ENCODE measurements at places on chromosomes 4 and X.

- no peak for DNase-seq
These were observed 27.7 kb downstream of the CD99 start for GRCh38 chrX:2718821-2719220.

DNA sequence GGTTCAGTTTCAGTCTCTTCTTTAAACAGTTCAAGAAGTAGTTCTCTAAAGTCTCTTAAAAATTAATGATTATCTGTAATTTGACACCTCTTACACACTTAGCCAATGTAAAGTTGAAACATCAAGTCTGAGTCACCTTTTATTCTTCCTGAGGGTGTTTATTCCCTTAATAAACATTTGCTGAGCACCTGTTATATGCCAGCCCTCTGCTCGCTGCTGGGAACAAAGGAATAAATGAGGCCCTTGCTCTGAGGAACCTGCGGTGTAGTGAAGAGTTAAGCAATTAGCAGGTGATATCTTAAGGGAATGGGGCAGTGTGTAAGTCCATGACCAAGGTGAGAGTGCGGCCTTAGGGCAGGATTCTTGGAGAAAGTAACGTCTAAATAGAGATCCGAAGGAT lies 5.2 kb upstream of the NDNF start:
- no peak for DNase-seq

DNA sequence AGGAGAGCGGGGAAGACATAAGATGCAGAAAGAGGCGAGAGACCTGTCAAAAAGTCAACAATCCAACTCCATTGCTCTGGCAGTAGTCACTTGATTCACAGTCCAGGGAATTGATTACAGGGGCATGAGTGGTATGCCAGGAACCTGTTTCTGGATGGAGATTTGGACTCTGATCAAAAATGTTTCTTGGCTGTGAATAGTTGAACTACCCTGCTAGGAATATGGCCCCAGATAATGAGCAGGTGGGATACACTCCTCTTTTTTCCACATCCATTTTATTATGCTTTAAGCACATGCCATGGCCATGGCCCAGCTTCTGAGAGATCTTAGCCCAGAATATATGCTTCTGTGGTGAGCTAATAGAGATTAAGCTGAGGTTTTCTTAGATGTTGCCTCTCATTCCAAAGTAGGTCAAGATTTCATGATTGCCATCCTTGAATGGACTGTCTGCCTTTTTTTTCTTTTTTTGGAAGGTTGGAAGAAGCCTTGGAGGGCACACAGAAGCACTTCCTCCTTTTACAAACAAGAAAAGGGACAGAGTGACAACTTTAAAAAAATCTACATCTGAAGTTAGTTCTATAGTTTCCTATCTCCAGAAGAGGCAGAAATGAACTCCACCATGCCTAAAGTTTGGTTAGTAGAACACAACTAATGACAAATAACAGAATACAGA lies 121.9 kb downstream of the KIT start:
- no peak for DNase-seq

DNA sequence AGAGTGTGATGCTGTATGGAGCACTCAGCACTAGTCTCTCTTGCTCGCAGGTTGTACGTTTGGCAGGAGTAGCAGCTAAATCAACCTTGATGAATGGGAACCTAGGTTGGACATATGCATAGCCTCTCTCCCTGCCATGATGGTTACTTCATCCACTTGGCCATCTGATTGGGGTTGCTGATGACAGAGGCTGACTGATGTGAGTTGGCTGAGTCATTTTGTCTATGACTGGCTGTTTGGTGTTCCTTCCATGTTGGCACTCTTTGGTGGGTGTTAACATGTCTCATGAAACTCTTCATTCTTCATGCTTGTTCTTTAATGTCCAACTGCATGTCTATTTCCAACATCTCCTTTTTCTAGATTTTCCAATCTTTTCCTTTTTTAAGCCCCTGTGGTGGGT lies 31.6 kb upstream of the SPARCL1 start:
- no peak for DNase-seq

DNA sequence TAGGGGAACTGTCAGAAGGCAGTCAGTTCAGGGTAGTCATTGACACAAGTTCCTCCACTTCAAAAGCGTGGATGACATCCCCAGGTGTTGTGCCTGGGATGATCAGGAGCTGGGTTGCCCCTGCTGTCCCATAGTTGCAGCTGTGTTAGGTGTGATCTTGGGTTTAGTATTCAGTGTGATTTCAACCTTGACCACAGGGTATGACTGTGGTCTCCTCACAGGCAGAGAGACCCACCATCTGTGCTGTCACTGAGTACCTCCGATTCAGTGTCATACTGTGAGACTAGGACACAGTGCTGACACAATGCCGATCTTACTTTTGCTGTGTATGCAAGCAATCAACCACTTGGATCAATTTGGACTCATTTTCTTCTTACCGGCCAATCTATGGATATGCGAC lies 25.2 kb downstream of the FOXR2 start:
- no peak for DNase-seq

GRCh38 chr4:41095192-41095872 lies 119.0 kb downstream of the APBB2 start:
- no peak for DNase-seq

- DNase-seq, result peak; percentile 12
These were observed 92.4 kb downstream of the FHDC1 start for GRCh38 chr4:153028535-153028934.

DNA sequence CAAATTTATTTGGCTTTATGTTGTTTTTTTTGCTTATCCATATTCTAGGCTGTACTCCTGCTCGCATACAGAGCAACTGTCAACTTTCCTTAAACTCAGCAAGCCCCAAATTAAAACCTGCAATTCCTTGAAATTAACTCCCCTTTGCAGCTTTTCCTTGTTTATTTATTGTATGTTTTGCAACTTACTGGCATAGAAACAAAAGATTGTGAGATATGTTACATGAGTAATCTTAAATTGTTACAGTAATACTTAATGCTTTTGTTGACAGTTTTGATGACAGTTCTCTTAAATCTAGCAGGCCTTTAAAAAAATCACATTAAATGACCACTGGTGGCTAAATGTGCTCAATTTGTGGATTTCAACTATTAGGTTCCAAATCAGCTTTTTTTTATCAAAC lies 4.5 kb downstream of the DDX3X start:
- no peak for DNase-seq

DNA sequence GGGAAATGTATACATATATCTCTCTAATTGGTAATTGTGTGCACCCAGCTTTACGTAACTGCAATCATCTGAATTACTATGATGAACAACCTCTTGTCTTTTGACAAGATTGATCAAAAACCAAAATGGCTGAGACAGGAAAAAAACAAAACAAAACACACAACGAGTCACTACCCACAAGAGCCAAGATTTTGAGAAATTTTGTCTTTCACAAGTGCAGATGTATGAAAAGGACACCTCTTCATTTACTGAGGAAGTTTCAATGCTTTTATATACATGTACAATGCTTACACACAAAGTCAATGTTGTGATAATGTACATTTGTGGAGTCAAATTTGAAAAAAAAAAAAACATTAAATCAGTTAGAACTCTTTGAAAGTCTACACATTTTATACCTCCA lies 224.6 kb downstream of the SCFD2 start:
- no peak for DNase-seq

- no peak for DNase-seq
These were observed 7.3 kb upstream of the ARHGAP10 start for GRCh38 chr4:147724468-147725201.

GRCh38 chr4:20194123-20195013 lies 57.3 kb upstream of the SLIT2 start:
- DNase-seq, result no peak

DNA sequence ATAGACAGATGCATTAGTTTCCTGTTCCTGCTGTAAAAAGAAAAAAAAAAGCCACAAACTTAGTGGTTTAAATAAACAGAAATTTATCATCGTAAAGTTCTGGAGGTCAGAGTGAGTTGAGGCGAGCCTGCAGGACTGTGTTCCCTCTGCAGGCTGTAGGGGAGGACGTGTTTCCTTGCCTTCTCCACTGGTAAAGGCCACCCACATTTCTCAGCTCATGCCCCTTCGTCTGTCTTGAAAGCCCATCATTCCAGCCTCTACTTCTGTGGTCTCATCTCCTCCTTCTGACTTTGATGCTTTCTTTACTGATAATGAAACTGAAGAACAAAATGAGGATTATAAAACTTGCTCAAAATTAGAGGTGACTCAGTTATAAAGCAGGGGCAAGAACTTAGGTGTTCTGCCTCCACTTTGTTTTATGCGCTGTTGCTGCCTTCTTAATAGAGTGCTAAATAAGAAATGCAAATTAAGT lies 143.0 kb downstream of the STIM2 start:
- DNase-seq, result peak; percentile 12

GRCh38 chrX:15606136-15606535 lies 5.4 kb upstream of the ACE2 start:
- no peak for DNase-seq

DNA sequence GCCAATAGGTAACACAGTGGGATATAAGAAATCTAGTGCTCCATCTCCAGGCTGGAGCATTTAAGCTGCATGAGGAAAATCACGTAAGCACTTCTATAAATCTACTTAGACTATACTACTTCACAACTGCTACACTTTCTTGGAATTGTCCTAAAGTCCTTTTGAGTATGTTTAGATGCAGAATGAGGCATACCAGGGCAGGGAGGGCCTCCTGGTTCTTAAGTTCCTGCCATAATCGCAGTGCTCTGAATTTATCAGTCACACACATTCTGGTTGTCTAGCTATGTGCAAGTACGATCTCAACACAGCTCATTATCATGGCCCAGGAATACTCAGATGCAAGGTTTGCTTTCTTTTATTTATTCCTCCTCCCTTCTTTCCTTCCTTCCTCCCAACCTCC lies 130.3 kb downstream of the GUCY2F start:
- DNase-seq, result no peak

DNA sequence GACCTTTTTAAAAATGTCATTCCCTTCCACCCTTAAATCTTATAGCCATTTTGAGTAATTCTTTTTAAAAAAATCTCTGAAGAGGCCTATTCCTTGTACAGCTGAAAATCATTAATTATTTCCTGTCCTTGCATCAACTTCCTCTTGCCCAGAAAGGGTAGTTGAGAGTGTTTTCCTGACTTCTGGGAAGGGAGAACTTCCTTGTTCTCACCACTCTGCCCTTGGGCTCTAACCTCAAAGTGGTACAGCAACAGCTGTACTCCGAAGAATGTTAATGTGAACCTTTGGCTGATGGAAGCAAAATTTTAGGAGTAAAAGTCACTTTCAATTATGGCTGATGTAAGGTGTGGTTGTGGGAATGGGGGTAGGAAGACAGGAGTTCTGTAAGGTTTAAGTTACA lies 15.1 kb upstream of the FABP2 start:
- no peak for DNase-seq

DNA sequence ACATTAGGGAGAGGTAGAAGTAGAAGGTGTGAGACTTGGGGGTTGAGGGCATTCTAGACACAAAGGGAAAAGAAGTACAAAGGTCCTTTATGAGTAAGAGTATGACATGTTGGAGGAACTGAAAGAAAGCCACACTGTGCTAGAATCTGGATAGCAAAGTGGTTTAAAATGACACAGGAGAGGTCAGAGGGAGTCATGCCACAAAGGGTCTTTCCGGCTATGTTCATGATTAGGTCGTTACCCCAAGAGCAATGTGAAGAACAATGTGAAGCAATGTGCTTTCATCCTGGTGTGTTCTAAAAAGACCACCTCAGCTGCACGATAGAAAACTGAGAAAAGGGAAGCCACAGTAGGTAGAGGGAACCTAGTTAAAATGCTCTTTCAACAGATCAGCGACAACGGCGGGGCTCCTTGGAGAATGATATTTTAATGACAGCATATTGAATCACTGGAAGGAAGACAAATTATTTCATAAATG lies 29.2 kb downstream of the SMIM14 start:
- no peak for DNase-seq

- no peak for DNase-seq
These were observed 21.7 kb upstream of the TECRL start for GRCh38 chr4:64430933-64431332.

- DNase-seq, result no peak
These were observed 36.7 kb downstream of the KLF8 start for GRCh38 chrX:56268888-56269287.

DNA sequence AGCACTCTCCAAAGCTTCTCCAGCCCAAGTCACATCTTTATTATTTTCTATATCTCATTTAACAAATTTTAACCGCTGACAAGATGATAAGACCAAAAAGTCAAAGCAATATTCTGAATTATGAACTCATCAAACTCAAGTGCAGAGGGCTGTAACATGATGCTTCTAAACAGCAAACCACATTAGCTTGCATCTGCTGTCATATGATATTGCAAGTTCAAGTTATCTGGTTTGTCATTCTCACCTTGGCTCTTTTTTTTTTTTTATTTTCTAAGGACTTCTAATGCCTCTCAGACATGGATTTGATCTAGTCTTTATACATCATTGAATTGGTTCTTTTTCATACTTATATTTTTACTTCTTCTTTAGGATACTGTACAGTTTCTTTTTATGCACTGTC lies 93.4 kb downstream of the SLC10A7 start:
- DNase-seq, result no peak

GRCh38 chr4:11488657-11489452 lies 60.2 kb upstream of the HS3ST1 start:
- DNase-seq, result no peak

DNA sequence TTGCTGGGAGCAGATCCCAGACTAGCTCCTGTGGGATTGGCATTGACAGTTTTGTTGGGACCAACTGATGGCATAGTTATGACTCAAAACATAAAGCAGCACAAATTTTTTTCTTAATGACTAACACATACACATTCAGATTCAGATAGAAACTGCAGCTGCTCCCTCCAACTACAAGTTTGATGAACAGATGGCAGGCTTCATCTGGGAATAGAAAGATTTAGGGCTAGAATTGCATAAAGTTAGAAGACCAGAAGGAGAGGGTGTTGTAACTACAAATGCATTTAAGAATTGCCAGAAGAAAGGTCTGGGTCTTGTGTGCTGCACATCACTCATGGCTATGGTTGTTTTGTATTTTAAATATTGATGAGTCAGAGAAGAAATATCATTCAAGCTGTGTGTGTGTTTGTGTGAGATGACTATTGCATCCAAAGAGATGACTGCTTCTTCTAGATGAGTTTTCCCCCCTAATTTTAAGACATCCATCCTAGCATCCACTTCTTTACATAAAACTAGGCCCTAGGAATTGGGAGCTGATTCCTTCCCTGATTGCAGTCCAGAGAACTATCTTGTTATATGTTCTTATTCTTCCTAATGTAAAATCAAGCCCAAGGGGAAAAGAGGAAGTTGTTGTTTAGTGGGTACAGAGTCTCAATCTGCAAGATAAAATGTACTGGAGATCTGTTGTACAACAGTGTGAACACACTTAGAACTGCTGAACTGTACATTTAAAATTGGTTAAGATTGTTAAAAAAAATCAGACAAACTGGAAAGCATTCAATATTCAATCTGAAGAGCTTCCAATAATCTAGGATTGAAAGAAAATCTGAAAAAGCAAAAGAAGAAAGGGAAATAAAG lies 175.1 kb downstream of the PARM1 start:
- DNase-seq, result no peak

GRCh38 chr4:162015090-162015489 lies 148.7 kb downstream of the FSTL5 start:
- no peak for DNase-seq

- DNase-seq, result peak; percentile 18
These were observed 49.5 kb downstream of the CD99L2 start for GRCh38 chrX:150848914-150849365.

Measured in Jurkat, Clone E6-1 (cell line).